ENCODE measurements at places on chromosomes 13 and 19.

- H3K4me1 ChIP-seq = no peaks in the 10 kb centered on the region
- H3K36me3 ChIP-seq = no peaks in the 10 kb centered on the region
- DNase-seq = no peak
- H3K27ac ChIP-seq = no peak overlapping the region
Observed at GRCh38 chr19:50893047-50893736, 18.0 kb downstream of the KLK4 start.

DNA sequence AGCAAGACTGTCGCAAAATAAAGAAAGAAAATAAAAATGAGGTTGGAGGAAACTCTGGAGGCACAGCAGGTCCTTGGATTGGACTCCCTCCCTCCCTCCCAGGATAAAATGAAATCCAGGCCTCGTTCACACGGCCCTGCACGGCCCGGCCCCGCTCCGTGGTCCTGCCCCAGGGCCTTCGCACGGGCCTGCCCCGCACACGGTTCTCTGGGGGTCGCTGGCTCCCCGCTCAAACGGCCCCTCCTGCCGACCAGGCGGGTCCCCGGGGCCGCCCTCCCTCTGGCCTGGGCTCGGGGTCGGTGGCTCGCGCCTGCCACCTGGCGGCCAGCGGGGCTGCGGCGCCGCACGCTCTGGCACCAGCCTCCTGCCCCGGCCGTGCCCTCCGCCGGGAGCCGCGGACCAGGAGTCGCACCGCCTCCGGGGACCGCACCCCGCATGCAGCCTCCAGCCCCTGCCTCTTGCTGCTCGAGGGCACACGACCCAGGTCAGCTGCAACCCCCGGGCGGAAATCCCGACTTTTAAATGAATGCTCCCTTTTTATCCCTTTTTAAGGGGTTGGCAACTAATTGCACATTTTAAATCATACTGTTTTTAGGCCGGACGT is 1.5 kb upstream of the WDR18 start:
- DNase-seq = peak; percentile 79
- no peak overlapping the region for H3K27ac ChIP-seq
- H3K4me1 ChIP-seq = no peaks in the 10 kb centered on the region
- no peak overlapping the region for H3K4me3 ChIP-seq
- H3K27me3 ChIP-seq = no peaks in the 10 kb centered on the region

GRCh38 chr13:110005563-110005962 is 219.2 kb upstream of the IRS2 start:
- H3K36me3 ChIP-seq = no peaks in the 10 kb centered on the region
- H3K4me3 ChIP-seq = no peak overlapping the region
- no peaks in the 10 kb centered on the region for H3K4me1 ChIP-seq
- DNase-seq = no peak
- H3K27ac ChIP-seq = no peak overlapping the region
- H3K27me3 ChIP-seq = no peaks in the 10 kb centered on the region

GRCh38 chr13:47798194-47798593 is 202.9 kb downstream of the SUCLA2 start:
- H3K27ac ChIP-seq = no peak overlapping the region
- H3K27me3 ChIP-seq = no peaks in the 10 kb centered on the region
- H3K4me3 ChIP-seq = no peak overlapping the region
- no peaks in the 10 kb centered on the region for H3K4me1 ChIP-seq
- DNase-seq = no peak
- no peaks in the 10 kb centered on the region for H3K36me3 ChIP-seq

- H3K27me3 ChIP-seq = no peaks in the 10 kb centered on the region
- no peaks in the 10 kb centered on the region for H3K36me3 ChIP-seq
- DNase-seq = no peak
- H3K4me1 ChIP-seq = no peaks in the 10 kb centered on the region
Observed at GRCh38 chr19:19900139-19900728, 512 bp upstream of the ZNF93 start.
